ENCODE measurements at places on chromosomes 7 and 10. TPM values are rescaled to one million over a fixed set of nuclear protein-coding genes. Genes with fewer than 3 reads are reported as not detected.

Gene HYAL4
- 0.23 TPM for total RNA-seq

Gene CACNB2
- 14.3 TPM for total RNA-seq

Gene NODAL
- total RNA-seq: not detected

Gene MINPP1
- 14.1 TPM for total RNA-seq

Gene ZNF804B
- total RNA-seq: not detected

Gene LIPM
- not detected for total RNA-seq

Gene SKIDA1
- total RNA-seq: 3.6 TPM

DNA sequence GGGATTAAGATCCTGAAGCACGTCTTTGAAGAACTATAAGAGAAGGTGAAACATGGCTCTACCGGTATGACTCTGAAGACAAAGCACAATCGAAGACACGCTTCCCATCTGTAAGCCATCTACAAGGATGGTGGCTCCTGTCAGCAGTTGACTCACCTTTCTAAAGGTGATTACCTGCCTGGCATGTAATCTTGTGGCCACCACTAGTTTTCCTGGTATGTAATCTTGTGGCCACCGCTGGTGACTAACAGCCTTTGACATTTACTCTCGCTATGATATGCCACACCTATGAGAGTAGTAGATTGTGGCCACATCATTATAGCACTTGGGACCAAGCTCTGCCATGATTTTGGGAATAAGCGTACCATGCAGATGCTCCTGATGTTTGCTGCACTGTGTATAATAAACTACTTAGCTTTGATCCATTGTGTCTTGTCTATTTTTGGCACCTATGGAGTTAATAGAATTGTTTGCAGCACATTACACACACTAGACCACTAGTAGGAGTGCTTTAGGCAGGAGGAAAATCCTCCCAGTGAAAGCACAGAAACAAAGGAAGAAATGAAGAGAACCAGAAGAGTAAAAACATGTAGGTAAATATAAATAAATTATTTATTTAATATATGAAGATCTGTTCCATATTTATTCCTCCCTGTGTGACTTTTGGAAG, 59.8 kb downstream of the VAX1 start:
- DNase-seq: no peak

DNA sequence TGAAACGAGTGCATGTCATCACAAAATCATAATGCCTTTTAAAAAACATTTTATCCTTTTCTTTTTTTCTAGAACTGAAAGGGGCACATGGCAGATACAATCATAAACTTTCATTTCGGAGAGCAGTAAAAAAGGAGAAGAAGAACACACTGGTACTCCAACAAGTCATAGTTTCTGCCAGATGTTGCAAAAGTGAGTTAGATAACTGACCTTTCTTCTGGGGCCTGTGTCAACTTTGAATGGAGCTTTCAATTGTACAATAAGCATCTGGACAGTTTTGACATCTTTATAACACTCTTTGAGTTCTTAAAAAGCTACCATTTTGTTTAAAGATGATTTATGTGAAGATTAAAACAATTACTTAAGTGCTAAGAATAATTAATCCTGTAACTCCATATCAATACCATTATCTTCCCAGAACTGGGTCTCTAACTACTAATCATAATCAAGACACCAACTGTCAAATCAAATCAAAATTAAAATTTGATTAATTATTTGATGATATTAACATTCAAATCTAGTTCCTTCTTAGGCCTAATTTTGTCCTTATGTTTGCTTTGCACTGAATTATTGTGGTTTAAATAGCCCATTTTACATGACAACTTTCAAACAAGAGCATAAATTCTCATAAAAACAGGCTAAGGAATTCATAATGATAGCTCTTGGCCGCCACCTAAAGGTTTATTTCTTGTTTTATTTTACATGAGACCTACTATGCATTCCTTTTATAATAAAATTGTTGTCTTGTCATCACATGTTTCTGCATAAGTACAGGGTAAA, 19.5 kb upstream of the ITGB8 start:
- no peak for DNase-seq

- peak; percentile 60 for DNase-seq
Observed at GRCh38 chr7:100612730-100613390, 520 bp downstream of the MOSPD3 start.

DNA sequence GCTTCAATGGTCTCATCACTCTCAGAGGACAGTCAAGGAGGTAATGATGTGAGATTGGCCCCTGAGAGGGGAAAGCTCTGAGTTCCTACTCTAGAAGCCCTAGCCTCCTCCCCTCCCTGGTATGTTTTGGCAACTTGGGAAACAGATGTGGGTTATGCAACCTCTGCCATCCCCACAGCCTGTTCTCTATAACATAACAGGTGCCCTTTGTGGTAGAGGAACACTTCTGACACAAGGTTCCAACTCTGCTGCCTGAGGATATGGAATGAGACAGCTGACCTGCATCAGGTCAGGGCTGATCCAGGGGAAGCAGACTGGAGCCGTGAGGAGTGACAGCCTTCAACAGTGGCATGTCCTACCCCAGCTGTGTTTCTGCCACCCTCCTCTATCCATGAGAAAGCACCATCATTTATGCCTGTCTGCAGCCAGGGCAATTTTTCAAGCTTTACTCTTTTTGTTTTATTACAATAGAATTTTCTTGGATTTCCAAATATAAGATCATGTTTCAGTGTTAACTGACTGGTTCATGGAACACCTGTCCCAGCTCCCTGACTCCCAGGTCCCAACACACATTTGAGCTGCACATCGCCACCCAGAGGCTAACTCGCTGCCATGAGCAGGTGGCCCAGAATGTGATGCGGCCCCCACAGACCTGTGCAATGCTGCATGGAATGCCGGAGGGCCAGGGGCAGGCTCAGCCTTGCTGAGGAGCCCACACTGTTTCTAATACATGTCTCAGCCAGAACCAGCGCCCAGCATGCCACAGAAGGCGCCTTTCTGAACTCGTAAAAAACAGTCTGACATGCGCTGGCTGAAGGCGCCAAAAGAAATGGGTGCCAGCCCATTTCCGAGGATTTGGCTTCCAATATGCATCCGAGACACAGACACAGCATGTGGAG, 124.8 kb upstream of the CHST15 start:
- DNase-seq: no peak

DNA sequence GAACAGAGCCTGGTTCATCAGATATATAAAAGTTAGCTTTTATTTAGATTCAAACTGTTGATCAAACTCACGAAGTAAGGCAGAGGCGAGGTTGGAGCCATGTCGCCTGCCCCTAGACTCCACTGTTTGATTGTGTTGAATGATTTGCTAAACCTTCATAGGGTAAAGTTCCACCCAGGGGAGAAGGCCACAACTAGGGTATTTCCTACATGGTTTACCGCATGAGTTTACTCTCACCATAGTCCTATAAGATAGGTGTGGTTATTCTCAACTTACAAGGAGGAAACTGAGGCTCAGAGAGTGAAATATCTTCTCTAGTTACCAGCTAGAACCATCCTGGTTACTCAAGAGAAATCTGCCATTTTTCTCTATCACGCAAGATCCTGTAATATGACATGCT, 31.8 kb downstream of the ARHGAP22 start:
- DNase-seq: no peak

DNA sequence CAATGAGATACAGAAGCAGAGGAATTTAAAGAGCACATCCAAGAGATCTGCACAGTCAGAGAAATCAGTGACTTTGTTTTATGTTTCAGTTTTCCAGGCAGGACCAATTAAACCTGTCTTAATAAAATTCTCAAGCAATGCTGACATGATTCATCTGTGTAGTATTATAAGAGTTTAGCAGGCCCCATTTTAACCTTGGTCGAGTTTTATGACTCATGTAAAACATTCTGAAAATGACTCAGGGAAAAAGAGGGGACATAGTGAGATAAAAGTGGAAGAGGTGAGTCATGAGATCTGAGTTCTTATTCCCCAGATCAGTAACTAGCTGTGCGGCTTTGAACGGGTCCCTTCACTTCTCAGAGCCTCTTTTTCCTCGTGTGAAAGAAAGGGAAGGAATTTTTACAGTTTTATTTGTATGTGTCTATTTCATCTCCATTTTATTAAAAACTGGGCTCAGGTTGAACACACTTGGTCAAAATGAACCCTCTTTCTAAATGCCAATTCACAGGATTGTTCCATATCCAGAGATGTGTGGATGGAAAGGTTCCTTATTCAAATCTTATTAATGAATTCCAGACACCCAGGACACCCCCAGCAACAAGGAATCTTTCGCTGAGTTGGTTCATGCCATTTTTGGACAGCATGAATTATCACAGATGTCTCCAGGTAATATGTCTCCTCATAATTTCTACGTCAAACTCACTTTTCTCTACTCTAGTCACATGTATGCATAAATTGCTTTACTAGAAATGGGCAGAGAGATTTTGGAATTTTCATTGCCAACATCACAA, 143.2 kb downstream of the JAZF1 start:
- no peak for DNase-seq

GRCh38 chr10:22436526-22436892, 91.2 kb downstream of the SPAG6 start:
- no peak for DNase-seq

All from ureter (tissue), 1 donor.